K562 (cell line): ENCODE measurements at places on chromosomes 12 and 14. TPM values are rescaled to one million over a fixed set of nuclear protein-coding genes. Genes with fewer than 3 reads are reported as not detected.

DNA sequence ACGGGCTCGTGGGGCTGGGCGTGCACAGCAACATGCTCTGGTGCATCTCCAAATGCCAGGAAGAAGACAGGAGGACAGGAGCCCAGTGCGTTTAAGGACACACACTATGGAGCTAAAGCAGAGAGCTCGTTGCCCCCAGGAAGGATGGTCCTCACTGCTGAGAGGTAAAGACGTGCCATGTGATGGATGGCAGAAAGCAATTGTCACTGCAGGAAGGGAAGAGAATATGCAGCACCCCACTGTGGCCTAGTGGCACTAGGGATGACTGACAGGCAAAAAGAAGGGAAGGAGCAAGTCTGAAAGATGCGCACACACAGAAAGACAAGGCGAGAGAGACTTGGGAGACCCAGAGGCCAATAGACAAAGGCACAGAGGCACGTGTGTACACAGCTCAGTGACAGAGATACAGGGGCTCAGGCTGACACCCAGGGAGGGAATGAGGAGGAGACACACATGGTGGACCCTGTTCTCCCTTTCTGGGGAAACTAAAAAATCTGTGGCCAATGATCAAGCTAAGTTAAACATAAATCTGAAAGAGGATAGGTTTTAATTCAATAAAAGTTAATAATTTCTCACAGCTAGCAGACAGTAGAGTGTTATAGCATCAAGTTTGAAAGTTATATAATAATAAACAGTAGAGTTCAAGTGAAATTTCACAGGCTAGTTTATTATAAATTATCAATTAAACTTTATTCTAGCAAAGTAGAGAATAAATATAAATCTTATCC lies 78.8 kb downstream of the CRACR2A start:
- H3K4me3 ChIP-seq, result no peak overlapping the region
- no peak overlapping the region for H3K27ac ChIP-seq
- H3K27me3 ChIP-seq, result no peaks in the 10 kb centered on the region
- peaks cover 56% of the 10 kb centered on the region; the same call in 2 of the 3 replicates for H3K36me3 ChIP-seq

DNA sequence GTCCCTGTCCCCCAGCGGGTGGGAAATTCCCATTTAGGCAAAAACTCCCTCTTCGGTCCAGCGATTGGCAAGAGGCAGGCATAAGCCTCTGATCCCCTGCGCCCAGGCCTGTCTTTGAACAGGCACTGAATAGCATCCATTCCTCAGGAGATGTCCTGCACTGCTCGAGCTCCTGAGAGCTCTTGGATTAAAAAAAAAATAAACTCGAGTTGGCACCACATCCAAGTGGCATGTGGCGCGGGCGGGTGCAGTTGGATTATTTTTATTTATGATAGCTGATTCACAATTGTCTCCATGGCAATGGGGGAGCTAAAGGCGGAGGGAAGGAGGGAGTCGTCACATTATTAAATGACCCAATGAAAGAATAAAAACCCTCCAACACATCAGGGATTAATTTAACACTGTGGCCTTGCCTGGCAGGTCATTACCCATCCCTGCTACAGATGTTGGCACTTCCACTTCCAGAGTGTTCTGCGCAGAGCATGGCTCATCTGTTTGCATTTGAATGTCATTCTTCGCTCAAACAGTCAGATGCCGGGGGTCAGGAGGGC lies 207.2 kb downstream of the AACS start:
- H3K4me1 ChIP-seq, result no peaks in the 10 kb centered on the region
- no peak overlapping the region for H3K4me3 ChIP-seq
- DNase-seq, result no peak
- H3K27me3 ChIP-seq, result peaks cover 14% of the 10 kb centered on the region
- H3K27ac ChIP-seq, result no peak overlapping the region
- no peaks in the 10 kb centered on the region for H3K36me3 ChIP-seq

DNA sequence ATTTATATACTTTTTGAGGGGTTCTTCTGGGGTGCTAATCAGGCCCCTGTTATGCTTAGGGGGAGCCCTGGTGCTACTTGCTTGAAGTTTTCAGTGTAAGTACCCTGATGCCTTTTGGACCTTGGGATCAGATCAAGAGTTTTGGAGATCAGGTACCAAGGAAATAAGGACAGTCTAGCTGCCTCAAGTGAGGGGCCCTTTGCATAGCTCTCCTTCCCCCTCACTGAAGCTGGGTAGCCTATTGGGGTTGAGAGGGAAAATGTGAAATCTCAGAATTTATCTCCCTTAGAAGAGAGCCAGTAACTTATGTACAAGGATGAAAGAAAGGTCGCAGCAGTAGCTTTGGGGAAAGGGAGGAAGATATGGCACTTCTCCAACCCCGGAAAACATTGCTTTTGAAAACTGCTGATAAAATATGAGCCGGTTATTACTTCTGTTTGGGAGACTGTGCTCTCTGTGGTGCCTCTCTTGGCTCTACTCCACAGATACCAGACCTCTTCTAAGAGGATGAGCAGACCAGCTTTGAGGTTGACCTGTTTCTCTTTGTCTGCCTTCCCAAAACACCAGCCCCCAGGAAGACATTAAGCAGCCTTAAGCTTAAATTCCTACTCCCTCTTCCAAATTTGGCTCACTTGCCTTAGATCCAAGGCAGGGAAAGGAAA lies 8.8 kb upstream of the AMHR2 start:
- peak; percentile 48 for DNase-seq
- H3K4me1 ChIP-seq, result peaks cover 15% of the 10 kb centered on the region
- no peak overlapping the region for H3K4me3 ChIP-seq

- H3K4me3 ChIP-seq, result no peak overlapping the region
- no peaks in the 10 kb centered on the region for H3K27me3 ChIP-seq
- no peak for DNase-seq
- no peak overlapping the region for H3K27ac ChIP-seq
Measured at GRCh38 chr12:76634133-76634532, 74.6 kb upstream of the OSBPL8 start.

The TMEM121 gene
- polyA plus RNA-seq, result not detected in 2 replicates

DNA sequence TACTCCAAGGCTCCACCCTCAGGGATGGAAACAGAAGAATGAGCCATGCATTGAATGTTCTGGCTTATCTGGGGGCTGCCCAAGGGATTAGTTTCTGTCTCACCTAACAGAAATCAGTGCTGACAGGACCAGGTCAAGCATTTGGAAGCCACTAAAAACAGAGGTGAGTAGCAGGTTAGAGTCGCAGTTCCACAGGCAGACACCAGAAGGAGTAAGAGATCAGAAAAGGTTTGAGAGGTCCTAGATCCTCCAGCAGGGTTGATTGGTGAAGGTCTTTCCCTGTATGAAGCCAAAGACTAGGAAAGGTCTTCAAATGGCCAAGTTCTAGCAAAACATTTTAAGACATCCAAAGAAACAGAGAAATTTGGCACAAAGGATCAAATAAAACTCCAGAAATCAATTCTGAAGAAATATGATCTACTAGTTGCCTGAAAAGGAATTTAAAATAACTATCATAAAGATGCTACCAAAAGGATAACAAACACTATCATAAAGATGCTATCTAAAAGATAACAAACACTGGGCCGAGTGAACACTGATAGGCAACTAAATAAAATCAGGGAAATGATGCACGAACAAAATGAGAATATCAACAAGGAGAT lies 19.5 kb upstream of the TTC9 start:
- H3K36me3 ChIP-seq, result no peaks in the 10 kb centered on the region
- no peaks in the 10 kb centered on the region for H3K4me1 ChIP-seq
- H3K4me3 ChIP-seq, result no peak overlapping the region
- no peak overlapping the region for H3K27ac ChIP-seq

DNA sequence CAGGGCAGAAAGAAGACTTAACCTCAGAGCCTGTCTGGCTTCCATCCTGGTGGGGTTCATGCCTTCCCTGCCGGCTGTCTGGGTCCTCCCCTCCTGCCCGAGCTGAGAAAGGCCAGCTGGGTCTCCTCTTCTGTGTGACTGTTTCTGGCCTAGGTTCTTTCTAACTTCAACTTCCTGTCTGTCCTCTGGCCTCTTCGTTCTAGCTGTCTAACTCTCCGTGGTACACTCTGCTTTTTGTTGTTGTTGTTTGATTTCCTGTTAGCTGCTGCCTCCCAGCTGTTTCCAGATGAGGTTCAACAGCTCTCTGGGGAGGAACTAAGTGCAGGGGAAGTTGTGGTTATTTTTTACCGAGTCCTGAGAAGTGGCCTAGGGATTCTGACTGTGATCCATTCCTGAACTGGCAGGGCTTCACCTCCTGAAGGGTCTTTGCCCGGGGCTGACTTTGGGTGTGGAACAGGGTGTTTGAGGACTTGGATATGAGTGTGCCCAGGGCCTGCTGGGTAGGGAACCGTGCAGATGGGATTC lies 3.2 kb downstream of the MLXIP start:
- peaks cover 46% of the 10 kb centered on the region for H3K4me1 ChIP-seq
- H3K36me3 ChIP-seq, result peaks cover 48% of the 10 kb centered on the region
- no peaks in the 10 kb centered on the region for H3K27me3 ChIP-seq
- peak overlapping the region; percentile 68 for H3K27ac ChIP-seq

The P2RX7 gene
- 0.15 and 0.27 TPM in 2 replicates for polyA plus RNA-seq

GRCh38 chr12:79455286-79455685 lies 235.5 kb downstream of the PAWR start:
- no peak overlapping the region for H3K27ac ChIP-seq
- no peaks in the 10 kb centered on the region for H3K4me1 ChIP-seq
- no peak for DNase-seq
- no peak overlapping the region for H3K4me3 ChIP-seq
- H3K27me3 ChIP-seq, result no peaks in the 10 kb centered on the region

The MYO1A gene
- polyA plus RNA-seq, result 0.08 and 0.20 TPM in 2 replicates

The KIF26A gene
- not detected in 2 replicates for polyA plus RNA-seq

- no peak overlapping the region for H3K27ac ChIP-seq
- no peaks in the 10 kb centered on the region for H3K36me3 ChIP-seq
- no peaks in the 10 kb centered on the region for H3K4me1 ChIP-seq
- DNase-seq, result no peak
- no peaks in the 10 kb centered on the region for H3K27me3 ChIP-seq
Measured at GRCh38 chr14:32702562-32702961, 236.1 kb upstream of the NPAS3 start.

- H3K27ac ChIP-seq, result no peak overlapping the region
- no peak overlapping the region for H3K4me3 ChIP-seq
- H3K27me3 ChIP-seq, result no peaks in the 10 kb centered on the region; the same call in 2 of the 3 replicates
- no peak for DNase-seq
- H3K36me3 ChIP-seq, result no peaks in the 10 kb centered on the region
- no peaks in the 10 kb centered on the region for H3K4me1 ChIP-seq
Measured at GRCh38 chr12:3881281-3881950, 8.2 kb upstream of the PARP11 start.
